ENCODE measurements at places on chromosomes 12 and 14.

DNA sequence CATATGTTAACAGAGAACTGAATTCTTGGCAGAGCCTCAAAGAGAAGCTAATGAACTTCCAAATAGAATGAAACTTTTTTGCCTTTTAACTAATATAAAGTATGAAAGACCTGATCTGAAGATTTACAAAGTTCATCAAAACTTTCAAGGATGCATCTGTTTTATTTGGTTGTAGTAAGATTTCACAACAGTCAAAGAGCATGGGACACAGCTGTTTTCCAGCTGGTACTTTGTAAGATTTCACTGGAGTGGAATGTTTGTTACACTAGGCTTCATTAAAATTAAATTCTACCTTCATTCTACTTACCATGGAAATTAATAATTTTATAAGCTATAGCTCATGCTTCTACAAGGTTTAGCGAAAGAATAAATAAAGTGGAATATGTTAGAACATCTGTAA, 351.2 kb downstream of the SLC6A15 start:
- DNase-seq, result no peak

GRCh38 chr12:101604132-101604531, 9.4 kb downstream of the MYBPC1 start:
- no peak for DNase-seq

- DNase-seq, result no peak
Observed at GRCh38 chr12:98453070-98453469, 62.3 kb upstream of the TMPO start.

- DNase-seq, result no peak
Observed at GRCh38 chr12:105288311-105288996, 42.0 kb upstream of the C12orf75 start.

DNA sequence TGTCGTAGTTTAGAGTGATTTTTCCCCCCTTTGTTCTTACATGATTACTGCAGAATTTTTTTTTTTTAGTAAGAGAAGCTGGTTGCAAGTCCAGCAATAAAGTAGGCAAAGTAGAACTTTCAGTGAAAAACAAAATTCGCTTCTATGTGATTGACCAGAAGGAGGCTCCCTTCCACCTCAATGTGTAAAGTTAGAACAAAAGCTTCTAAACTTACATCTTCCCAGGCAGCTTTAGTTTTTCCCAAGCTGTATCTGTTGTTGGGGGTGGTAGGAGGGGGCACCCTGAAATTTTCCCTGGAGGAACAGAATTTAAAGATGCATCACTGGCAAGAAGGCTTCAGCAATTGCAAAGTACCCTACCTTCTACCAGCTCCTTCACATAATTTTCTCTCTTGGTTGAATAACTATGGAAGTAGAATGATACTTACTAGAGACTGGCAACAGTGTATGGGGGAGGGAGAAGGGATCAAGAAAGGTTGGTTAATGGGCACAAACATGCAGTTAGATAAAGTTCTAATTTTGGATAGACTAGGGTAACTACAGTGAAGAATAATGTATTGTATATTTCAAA, 87.3 kb upstream of the E2F7 start:
- DNase-seq, result no peak

DNA sequence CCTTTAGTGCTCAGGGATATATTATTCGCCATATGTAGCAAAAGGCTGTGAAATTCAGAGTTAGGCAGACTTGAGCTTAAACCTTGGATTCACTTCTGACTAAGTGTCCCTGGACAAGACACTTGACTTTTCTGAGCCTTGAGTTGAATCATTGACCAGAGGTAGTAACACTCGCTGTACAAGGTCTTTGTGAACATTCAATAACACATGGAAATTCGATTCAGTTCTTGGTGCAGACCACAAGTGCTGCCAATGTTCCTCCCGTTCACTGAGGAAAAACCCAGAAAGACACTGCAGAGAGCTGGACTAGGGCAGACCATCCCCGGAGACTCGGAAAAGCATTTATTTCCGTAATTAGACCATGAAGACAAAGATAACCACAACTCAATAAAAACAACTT, 901.4 kb downstream of the AACS start:
- DNase-seq, result no peak

DNA sequence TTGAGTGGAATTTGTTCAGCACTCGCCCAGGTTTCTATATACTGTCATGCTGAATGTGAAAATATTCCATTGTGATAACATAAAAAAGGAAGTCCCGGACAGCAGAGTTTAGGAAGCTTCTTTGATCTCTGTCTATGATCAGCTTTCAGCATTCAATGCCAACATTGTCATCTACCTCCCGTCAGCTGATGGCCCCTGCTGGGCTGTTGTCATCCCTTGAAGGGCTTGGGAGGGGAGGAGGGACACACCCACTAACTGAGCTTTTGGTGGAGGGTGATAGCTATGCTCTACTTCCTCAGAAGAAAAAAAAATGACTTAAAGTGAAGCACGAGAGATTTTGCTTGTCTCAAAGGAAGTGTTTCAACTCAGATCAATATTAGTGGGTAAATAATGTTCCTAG, 4.7 kb upstream of the KRT77 start:
- DNase-seq, result no peak

DNA sequence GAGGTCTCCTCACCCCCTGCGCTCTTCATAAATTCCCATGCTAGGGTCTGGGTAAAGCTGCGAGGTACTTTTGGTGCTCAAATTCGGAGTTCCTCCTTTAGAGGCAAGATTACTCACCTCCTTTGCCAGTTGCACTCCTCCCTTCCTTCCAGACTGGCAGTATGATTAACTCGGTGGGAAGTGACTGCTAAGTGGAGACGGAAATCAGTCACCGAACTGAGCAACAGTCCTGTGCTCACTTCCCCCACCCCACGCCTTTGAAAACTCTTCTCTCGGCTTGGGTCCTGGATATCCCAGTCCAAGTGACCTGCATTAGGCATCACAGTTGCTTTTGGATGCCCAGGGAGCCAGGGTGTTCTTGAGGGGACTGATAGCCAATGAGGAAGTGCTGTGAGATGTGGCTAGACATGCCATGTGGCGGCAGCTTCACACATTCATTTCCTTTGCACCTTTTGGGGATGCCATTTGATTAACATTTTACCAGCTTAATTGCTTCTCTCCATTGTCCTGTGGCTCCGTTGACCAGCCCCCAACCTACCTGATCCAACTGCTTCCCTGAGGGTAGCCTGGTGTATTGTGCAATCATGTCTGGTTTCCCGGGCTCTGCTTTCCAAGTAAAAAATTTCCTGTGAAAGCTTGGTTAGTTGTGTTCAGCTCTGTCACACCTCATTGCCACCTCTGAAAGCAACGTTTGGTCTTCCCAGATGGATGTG, 840 bp downstream of the PNP start:
- peak; percentile 81 for DNase-seq

GRCh38 chr12:54486173-54486867, 11.2 kb upstream of the NCKAP1L start:
- DNase-seq, result no peak

DNA sequence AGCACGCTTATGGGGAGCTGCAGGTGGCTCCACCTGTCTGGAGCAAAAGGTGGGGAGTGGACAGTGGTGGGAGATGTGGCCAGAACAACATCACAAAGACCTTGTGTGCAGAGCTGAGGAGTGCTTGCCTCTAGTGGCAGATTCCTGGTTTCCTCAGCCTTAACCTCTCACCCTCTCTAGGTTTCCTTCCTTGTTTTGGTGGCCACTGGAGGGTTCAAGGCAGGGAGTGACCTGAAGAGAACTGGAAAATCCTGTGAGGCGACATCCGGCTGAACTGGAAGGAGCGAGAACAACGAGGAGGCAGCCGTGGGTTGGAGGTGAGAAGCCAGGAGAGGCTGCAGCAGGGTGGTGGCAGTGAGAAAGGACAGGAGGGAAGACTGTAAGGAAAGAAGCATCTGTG, 6.3 kb upstream of the FLVCR2 start:
- no peak for DNase-seq

All from CD4-positive, alpha-beta T cell treated with Interleukin-15 for 4 hours (primary cell).